ENCODE measurements at places on chromosomes 3 and 15. TPM values are rescaled to one million over a fixed set of nuclear protein-coding genes. Genes with fewer than 3 reads are reported as not detected.

Gene ANKUB1
- total RNA-seq, result not detected

Gene CCR3
- total RNA-seq, result not detected

Gene SHISA5
- 164 TPM for total RNA-seq

Gene AMT
- 1.6 TPM for total RNA-seq

Gene RAB6B
- 0.75 TPM for total RNA-seq

Gene FGD5
- not detected for total RNA-seq

Gene MUC4
- total RNA-seq, result not detected

Gene CCR9
- total RNA-seq, result not detected

Gene CCRL2
- 6.0 TPM for total RNA-seq

Gene AADAC
- not detected for total RNA-seq

Gene LSAMP
- total RNA-seq, result not detected

- no peaks in the 10 kb centered on the region for H3K36me3 ChIP-seq
- no peak overlapping the region for H3K27ac ChIP-seq
- peaks cover 67% of the 10 kb centered on the region for H3K27me3 ChIP-seq
- H3K4me1 ChIP-seq, result no peaks in the 10 kb centered on the region
- no peak overlapping the region for H3K4me3 ChIP-seq
- no peak for DNase-seq
Observed at GRCh38 chr15:29334544-29334943, 64.9 kb upstream of the NSMCE3 start.

DNA sequence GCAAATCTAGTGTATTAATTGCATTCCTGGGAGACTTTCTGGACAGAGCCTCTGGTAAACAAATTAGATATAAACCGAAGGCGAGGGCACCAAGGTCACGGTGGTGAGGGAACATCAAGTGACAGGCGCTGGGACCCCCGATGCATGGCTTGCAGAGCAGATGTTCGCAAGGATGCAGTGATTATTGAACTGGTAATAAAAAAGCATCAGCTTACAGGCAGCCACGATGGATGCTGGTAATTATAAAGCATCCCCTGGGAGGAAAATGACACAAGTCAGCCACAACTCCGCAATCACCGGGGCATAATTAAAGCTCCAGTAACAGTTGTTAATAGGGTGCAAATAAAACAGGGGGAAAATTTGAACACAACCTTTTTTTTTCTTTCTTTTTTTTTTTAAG lies 231.1 kb upstream of the DPH6 start:
- H3K27me3 ChIP-seq, result no peaks in the 10 kb centered on the region
- H3K27ac ChIP-seq, result no peak overlapping the region
- no peaks in the 10 kb centered on the region for H3K36me3 ChIP-seq
- H3K4me3 ChIP-seq, result no peak overlapping the region
- DNase-seq, result no peak

- H3K27me3 ChIP-seq, result no peaks in the 10 kb centered on the region
- DNase-seq, result no peak
- no peak overlapping the region for H3K27ac ChIP-seq
- H3K4me3 ChIP-seq, result no peak overlapping the region
Observed at GRCh38 chr3:188416041-188416440, 262.1 kb downstream of the LPP start.

DNA sequence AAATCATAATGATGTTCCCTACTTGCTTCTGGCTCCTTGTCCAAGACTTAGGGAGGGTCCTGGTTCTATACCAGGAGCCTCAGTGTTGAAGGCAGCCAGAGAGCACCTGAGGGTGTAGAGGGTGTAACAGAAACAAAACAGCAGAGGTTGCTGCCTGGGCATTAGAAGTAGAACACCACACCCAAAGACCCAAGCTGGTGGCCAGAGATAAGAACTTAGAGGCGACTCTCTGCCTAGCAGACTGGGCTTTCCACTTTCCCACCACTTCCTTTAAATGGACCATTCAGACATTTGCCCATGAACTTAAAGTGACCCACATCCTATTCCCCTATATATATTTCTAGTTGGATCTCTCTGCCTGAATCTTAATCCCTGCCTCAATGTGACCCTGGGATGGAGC lies 189.8 kb downstream of the KLF13 start:
- H3K27me3 ChIP-seq, result peaks cover 6% of the 10 kb centered on the region
- H3K27ac ChIP-seq, result no peak overlapping the region
- H3K4me3 ChIP-seq, result no peak overlapping the region
- DNase-seq, result no peak

DNA sequence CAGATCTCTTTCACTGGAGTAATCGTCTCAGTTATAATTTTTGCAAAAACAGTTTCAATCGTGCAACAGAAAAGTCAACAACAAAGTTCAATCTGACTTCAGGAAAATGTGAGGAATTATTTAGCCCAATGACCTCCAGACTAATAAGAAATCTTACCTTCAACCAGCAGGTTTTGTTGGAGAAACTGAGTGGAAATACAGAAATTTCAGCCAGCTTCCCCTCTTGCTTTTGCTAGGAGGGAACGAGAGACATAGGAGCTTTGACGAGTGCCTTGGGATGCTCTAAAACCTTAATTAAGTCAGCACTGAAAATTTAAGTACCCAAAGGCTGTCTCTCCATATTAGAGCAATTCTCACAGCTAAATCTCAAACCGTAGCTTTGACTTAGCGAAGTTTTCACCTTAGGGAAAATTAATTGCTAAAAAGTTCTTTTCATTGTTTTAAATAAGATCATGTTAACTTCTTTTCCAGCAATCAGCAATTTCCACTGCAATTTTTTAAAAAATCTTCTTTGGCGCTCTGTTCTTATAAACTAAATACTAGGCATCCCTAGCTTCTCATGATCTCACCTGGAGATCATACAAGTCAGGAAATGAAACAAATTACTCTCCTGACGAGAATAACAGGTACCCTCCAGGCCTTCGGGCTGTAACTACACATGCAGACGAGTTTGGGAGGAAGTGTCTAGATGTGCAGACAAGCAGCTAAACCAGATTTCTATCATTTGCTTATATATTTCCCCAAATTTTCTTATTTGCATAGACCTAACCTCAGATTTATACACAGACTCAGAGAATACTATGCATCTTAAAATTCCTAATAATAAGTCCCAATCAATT lies 250.2 kb downstream of the FAM43A start:
- H3K4me3 ChIP-seq, result no peak overlapping the region
- H3K27me3 ChIP-seq, result no peaks in the 10 kb centered on the region
- no peaks in the 10 kb centered on the region for H3K36me3 ChIP-seq
- no peak for DNase-seq
- H3K27ac ChIP-seq, result no peak overlapping the region

DNA sequence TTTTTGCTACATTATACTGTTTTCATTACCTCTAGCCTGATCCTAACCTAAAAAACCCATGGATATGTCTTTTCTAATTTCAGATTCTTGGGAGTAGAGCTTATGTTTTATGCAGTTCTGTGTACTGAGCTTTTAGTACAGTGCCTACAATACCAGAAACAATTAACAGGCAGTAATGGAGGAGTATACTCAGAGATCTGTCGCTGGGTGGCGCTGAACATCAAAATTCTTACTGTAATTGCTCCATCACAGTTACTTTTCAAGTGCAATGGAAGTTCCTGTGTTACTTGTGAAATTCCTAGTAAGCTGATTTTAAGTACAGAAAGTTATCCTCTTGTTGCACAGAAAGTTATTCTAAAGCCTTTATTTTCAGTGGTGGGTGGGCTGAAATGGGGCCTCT lies 66.9 kb downstream of the RNF13 start:
- H3K27me3 ChIP-seq, result no peaks in the 10 kb centered on the region
- H3K4me1 ChIP-seq, result no peaks in the 10 kb centered on the region
- peaks cover 2% of the 10 kb centered on the region for H3K36me3 ChIP-seq
- no peak overlapping the region for H3K27ac ChIP-seq

- H3K27ac ChIP-seq, result no peak overlapping the region
- no peaks in the 10 kb centered on the region for H3K36me3 ChIP-seq
- peak; percentile 81 for DNase-seq
- peaks cover 25% of the 10 kb centered on the region for H3K4me1 ChIP-seq
- no peak overlapping the region for H3K4me3 ChIP-seq
Observed at GRCh38 chr3:120198305-120198878, 86.6 kb downstream of the GPR156 start.

- no peak overlapping the region for H3K27ac ChIP-seq
- no peaks in the 10 kb centered on the region for H3K4me1 ChIP-seq
- no peaks in the 10 kb centered on the region for H3K27me3 ChIP-seq
Observed at GRCh38 chr15:88246666-88247446, 9.7 kb downstream of the NTRK3 start.

DNA sequence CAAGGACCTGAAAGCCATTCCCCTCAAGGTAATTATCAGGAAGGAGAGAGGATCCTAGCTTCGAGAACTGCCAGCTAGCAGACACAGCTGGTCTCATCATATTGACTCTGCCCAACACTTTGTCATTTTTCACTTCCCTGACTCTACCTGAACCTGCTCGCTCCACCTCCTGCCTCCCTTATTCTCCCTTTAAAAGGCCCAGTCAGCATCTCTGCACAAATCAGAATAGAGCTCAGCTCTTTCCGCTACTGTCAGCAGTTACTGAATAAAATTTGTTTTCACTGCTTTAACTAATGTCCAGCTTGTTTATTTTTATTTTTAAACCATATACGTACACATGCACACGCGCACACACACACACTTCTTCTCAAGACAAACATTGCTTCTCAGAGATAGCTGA lies 57.2 kb upstream of the MCF2L2 start:
- H3K36me3 ChIP-seq, result no peaks in the 10 kb centered on the region
- H3K4me3 ChIP-seq, result no peak overlapping the region
- no peak for DNase-seq
- H3K27ac ChIP-seq, result no peak overlapping the region

GRCh38 chr15:85380812-85381642 lies 624 bp downstream of the AKAP13 start:
- H3K4me3 ChIP-seq, result peak overlapping the region; percentile 78
- peak overlapping the region; percentile 68 for H3K27ac ChIP-seq
- H3K27me3 ChIP-seq, result no peaks in the 10 kb centered on the region
- peak; percentile 19 for DNase-seq
- H3K4me1 ChIP-seq, result peaks cover 24% of the 10 kb centered on the region

DNA sequence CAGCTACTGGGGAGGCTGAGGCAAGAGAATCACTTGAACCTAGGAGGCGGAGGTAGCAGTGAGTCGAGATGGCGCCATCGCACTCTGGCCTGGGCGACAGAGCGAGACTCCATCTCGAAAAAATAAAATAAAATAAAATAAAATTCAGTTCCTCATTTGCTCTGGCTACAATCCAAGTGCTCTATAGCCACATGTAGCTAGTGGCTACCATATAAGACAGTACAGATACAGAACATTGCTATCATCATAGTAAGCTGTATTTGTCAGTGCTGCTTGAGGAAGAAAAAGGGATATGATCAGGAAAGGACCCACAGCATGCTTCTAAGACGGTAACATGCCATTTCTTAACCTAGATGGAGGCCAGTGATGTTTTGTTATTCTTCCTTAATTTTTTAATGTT lies 88.7 kb upstream of the CDAN1 start:
- H3K27me3 ChIP-seq, result no peaks in the 10 kb centered on the region
- DNase-seq, result no peak
- H3K4me3 ChIP-seq, result no peak overlapping the region
- H3K27ac ChIP-seq, result no peak overlapping the region
- H3K4me1 ChIP-seq, result peaks cover 12% of the 10 kb centered on the region

GRCh38 chr3:186870421-186871201 lies 28.1 kb downstream of the ADIPOQ start:
- no peaks in the 10 kb centered on the region for H3K27me3 ChIP-seq
- H3K27ac ChIP-seq, result no peak overlapping the region
- peaks cover 19% of the 10 kb centered on the region for H3K4me1 ChIP-seq

- DNase-seq, result no peak
- peaks cover 20% of the 10 kb centered on the region for H3K27me3 ChIP-seq
Observed at GRCh38 chr3:137854533-137855261, 90.6 kb downstream of the SOX14 start.

DNA sequence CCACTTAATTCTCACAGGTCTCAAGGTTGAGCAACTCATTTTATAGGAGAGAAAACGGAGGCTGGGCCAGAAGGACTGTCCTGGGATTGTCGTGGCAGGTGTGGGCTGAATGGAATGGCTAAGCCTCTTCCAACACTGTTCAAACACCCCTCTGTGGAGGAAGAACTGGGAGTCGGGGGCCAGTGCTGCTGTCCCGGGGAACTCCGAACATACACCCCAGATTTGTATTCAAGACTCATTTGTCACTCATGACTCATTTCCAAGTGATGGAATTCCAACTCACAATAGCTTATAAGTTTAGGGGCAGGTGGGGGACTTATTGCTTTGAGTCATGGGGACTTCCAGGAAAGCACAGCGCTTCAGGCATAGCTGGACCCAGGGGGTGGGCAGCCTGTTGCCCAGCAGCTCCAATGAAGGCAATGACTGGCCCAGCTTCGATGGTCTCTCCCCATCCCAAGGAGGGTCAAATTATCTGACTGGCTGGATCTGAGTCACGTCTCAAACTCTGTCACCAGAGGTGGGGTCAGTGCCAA lies 72.5 kb downstream of the TM2D3 start:
- peaks cover 29% of the 10 kb centered on the region for H3K4me1 ChIP-seq
- H3K27ac ChIP-seq, result peak overlapping the region; percentile 67
- peak; percentile 88 for DNase-seq
- no peaks in the 10 kb centered on the region for H3K27me3 ChIP-seq
- peak overlapping the region; percentile 23 for H3K4me3 ChIP-seq
- H3K36me3 ChIP-seq, result no peaks in the 10 kb centered on the region

GRCh38 chr3:113736548-113737089 lies 9.4 kb downstream of the NAA50 start:
- peaks cover 14% of the 10 kb centered on the region for H3K36me3 ChIP-seq
- H3K27me3 ChIP-seq, result no peaks in the 10 kb centered on the region
- no peak overlapping the region for H3K27ac ChIP-seq
- H3K4me3 ChIP-seq, result no peak overlapping the region
- DNase-seq, result peak; percentile 85
- H3K4me1 ChIP-seq, result no peaks in the 10 kb centered on the region

DNA sequence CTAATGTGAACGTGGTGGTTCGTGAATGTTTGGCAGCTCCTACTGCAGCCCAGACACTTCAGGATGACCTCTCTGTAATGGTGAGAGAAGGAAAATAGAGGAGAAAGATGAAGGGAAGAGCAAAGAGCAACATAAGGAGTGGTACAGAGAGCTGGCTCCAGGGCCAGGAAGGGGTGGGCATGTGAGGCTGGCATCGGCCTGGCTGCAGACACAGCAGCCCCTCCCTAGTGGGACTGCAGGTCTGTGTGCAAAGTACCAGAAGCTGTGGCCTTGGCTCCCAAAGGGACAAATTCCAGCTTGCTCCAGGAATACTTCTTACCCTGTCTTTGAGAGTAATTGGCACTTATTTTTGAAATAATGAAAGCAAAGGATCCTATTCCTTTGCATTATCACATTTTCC lies 10.0 kb downstream of the FSTL1 start:
- peaks cover 48% of the 10 kb centered on the region for H3K36me3 ChIP-seq
- no peak for DNase-seq
- no peak overlapping the region for H3K27ac ChIP-seq
- H3K27me3 ChIP-seq, result no peaks in the 10 kb centered on the region

- peak; percentile 97 for DNase-seq
- H3K4me3 ChIP-seq, result no peak overlapping the region
- H3K27me3 ChIP-seq, result no peaks in the 10 kb centered on the region
- peaks cover 20% of the 10 kb centered on the region for H3K4me1 ChIP-seq
- H3K27ac ChIP-seq, result peak overlapping the region; percentile 60
- no peaks in the 10 kb centered on the region for H3K36me3 ChIP-seq
Observed at GRCh38 chr3:194682694-194683310, 2.9 kb upstream of the FAM43A start.
